ENCODE measurements at places on chromosomes 2 and 18.

DNA sequence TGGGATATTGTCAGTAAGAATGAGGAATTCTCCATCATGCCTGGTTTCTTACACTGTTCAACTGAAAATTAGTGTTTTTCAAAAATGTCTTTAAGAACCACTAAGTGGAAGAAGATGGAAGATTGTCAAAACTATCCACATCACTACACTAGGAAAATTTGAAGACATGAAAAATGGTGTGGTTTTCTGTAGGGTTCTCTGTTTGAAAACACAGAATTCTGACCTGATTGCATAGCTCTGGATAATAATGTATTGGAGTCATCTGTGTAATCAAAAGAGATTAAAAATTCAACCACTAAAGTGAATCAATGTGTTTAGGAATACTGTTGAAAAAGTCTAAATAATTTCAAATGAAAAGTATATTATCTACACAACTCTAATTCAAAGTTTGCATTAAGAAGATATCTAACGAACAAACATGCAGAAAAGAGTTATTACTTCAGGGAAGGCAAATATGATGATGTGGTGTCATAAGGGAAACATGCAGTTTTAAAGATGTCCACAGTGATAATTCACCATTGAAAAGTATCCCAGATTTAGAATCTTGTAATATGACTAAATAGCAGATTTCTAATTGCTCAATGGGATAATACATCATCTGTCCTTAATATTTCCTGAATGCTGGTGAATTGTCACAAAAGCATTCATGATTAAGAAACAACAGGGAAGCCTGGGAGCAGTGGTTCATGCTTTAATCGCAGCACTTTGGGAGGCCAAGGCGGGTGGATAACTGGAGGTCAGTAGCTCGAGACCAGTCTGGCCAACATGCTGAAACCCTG lies 116.9 kb downstream of the ERBB4 start:
- DNase-seq = no peak

GRCh38 chr2:222105046-222105445 lies 193.8 kb downstream of the PAX3 start:
- no peak for DNase-seq

DNA sequence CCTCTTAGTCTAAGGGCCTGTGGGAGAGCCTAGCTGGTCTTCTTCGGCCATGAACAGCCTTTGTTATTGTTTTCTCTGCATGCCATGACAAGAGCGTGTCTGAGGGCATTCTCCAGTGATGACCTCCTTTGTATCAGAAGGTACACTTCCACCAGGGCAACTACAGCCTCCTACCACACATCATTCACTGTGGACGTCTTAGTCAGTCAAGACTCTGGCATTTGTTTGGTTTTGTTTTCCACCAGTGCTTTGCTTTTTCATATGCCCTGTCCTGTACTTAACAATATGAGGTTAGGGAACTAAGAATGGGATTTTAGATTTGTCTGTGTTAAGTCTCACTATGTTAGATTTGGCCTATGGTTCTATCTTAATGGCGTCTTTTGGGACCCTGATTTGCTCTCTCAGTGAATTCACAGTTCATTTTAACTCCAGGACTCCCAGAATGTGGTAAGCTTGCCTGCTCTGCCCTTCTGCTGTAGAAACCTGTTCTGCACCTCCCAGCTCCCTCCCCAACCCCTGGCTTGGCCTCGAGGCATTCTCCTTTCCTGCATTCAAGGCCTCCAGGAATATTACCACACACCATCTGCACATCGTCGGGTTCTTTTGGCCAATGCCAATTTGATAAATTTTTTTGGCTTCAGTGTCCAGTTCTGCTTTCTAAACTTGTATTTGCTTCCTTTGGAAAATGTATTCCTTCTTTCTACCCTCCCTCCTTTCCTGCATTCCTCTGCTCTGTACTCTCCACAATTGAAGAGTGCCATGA lies 42.8 kb upstream of the IL1R1 start:
- no peak for DNase-seq

- peak; percentile 17 for DNase-seq
Observed at GRCh38 chr18:3248062-3248657, 559 bp downstream of the MYL12A start.

DNA sequence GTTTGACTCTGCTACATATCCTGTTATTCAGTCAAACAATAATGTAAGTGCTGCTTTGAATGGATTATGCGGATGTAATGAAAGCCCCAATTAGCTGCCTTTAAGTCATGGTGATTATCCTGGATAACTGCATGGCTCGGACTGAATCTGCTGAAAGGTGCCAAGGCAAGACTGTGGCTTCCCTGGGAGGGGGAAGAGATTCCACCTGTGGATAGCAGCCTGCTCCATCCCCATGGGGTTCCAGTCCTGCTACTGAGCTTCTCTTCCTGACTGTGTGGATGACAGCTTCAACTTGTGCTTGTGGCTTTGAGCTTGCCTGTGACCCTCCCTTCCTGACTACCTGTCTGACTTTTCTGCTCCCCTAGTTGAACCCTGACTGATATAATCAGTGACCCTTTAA lies 540.0 kb upstream of the GYPC start:
- DNase-seq = no peak

DNA sequence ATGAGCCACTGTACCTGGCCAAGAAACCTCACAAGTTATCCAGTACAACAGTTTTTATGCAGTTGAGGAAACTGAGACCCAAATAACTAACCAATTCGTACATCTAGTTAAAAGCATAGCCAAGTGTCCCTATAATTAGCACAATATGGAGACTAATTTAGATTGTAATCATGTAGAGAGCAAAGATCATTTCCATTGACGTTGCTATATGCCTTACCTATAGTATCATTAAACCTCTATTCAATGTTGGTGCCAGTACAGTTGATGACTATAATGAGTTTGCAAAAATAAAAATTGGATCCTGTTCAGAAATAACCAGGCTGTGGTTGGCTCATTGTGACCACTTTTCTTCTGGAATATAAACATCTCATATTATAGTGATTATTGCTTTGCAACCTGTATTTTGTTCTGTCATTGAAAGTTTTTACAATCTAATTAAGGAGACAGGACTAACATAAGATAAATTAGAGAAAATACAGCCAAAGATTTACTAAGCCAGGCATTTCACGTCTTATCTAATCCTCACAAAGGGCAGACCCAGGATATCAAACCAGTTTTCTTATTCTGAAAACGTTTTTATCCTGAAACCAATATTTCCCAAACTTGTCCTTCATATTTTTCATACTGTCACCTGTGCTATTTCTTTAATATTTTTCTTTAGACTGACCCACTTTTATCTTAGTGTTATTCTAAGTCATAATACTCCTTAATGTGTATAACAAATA lies 130.0 kb upstream of the STON1 start:
- DNase-seq = no peak

DNA sequence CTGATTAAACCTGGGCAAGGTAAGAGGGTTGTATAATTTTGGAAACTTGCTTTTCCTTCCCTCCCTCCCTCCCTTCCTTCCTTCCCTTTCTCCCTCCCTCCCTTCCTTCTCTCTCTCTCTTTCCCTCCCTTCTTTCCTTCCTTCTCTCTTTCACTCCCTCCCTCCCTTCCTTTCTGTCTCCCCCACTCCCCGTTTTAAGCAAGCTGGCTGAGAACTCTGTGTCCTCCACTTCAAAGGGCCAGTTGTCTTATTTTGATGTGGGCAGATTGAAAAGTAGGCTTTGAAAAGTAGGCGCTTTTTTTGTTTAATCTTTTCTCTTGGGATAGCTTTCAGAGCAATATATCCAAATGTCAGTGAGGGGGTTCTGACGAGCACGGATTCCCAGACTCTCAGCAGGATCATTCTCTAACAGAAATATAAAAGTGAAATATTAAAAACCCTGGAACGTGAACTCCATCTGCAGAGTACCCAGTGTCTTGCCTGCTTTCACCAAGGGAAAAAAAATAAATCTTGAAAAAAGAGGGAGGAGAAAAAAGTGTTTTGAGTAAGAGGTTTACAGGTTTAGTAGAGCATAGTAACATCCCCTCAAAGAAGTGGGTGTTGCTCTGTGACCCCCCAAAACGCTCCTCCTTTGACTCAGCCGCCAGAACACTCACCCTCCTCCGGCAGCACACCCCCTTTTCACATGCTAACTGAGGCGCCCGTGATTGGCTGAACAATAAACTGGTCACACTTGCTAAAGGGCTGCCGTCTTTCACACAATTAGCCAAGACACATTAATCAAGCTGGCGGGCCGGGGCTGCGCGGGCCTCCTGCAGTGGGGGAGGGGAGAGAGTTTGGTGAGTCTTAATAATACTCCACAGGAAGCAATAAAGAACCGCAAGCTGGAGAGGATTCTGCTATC lies 52.2 kb downstream of the CDK15 start:
- DNase-seq = no peak

DNA sequence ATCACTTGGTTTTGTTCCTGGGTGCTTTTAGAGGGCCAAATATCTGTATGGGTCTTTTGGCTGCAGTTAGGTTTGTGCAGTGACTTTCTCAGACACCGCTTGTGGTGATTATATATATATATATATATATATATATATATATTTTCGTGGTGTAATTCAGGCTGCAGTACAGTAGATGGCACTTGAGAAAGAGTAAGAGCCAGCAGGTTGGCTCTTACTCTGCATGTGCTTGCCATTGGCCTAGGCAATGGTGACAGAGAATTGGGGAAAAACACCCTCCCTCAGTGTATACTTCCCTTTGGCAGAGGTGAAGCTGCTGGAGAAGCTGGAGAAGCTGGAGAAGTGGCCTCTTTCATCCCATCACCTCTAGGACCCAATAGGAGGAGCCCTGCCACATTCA lies 22.2 kb upstream of the MYL1 start:
- DNase-seq = no peak

DNA sequence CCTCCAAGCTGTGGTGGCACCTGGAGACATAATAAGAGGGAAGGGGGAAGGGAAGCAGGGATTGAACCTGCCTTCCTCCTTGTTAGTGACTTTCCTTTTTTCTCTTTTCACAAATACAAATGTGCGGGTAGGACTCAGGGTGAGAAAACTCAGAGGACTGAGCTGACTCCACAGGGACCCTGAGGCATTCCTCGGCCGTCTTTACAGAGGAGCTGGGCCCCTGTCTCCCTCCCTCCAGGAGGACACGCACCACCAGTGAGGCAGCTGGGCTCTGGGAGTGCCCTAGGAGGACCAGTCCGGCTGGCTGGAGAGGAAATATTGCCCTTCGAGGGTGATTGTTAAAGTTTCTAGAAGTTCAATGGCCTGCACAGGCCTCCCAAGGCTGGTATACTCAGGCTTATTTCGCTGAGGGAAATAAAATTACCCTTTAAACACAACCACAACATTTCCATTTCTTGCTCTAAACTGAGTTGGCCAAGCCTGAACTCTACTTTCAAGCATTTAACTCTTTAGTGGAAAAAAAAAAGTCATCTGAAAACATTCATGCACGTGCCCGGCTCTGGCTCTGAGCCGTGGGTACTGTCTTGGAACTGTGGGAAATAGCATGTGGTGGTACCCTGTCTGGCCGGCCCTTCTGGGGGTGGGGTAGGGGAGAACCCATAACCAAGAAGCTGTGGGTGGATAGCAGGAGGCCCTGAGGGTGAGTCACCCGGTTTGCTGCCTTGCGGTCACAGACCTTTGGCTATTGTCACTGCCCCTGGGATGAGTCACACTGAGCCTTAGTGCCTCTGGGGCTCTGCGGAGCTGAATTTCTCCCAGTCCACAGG lies 116.0 kb downstream of the COPS8 start:
- no peak for DNase-seq

GRCh38 chr2:140586379-140586778 lies 1544.4 kb downstream of the LRP1B start:
- no peak for DNase-seq

- no peak for DNase-seq
Observed at GRCh38 chr2:76867854-76868253, 654.3 kb downstream of the LRRTM4 start.

- DNase-seq = no peak
Observed at GRCh38 chr2:238974501-238975166, 126.7 kb downstream of the TWIST2 start.

GRCh38 chr2:216731465-216731864 lies 36.1 kb upstream of the IGFBP5 start:
- DNase-seq = no peak

DNA sequence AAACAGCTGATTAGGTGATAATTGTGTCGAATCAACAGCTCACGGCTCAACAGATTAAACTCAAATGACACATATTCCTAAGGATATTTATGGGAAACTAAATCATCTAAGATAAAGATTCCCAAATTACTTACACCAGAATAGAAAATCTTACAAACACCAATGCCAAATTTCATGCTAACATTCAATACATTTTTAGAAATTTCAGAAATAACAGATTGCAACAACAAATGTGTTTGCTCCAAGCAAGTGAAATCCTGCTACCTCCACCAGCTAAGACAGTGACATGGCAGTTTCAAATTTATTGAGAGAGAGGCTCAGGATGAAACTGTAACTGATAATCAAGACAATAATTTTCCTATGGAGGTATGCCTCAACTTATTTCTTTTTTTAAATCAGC lies 65.0 kb upstream of the EPB41L3 start:
- no peak for DNase-seq

- no peak for DNase-seq
Observed at GRCh38 chr18:26207937-26208336, 18.3 kb upstream of the TAF4B start.

DNA sequence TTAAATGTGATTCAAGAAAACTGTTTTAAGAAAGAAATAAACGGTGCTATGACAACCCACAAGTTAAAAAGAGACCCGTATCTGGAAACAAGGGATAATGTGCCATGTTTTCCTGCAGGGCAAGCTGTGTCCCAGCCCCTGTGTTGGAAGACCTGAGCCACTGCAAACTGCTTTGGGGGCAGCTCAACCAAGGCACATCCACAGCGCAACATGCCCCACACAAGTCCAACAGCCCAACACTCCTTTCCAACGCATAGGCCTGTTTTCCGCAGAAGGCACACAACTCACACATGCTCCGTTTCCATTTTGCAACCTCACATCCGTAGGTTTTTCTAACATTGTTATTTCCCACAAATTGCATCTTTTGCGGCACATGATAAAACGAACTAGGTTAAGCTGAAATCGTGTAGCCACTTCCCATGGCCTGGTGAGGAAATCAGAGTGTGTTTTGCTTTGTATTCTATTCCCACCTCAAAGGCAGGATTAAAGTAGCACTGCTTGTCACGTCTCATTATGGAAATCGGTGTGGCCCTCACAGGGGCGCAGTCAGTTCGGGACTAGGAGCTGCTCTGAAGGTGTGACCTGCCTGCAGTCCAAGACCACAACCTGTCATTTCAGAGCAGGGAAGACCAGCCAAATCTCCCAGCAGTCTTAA lies 50.5 kb upstream of the ZNF516 start:
- no peak for DNase-seq
